ENCODE measurements at places on chromosomes 3 and 15.
A peak's percentile ranks its signal among the peaks of the same experiment; 100 is the strongest.

GRCh38 chr15:100132309-100132708 is 209.5 kb downstream of the ADAMTS17 start:
- no peak for DNase-seq

- DNase-seq, result peak; percentile 49
Observed at GRCh38 chr15:85689729-85690128, 105.0 kb downstream of the KLHL25 start.

GRCh38 chr3:149224736-149225594 is 3.3 kb upstream of the CP start:
- DNase-seq, result no peak

DNA sequence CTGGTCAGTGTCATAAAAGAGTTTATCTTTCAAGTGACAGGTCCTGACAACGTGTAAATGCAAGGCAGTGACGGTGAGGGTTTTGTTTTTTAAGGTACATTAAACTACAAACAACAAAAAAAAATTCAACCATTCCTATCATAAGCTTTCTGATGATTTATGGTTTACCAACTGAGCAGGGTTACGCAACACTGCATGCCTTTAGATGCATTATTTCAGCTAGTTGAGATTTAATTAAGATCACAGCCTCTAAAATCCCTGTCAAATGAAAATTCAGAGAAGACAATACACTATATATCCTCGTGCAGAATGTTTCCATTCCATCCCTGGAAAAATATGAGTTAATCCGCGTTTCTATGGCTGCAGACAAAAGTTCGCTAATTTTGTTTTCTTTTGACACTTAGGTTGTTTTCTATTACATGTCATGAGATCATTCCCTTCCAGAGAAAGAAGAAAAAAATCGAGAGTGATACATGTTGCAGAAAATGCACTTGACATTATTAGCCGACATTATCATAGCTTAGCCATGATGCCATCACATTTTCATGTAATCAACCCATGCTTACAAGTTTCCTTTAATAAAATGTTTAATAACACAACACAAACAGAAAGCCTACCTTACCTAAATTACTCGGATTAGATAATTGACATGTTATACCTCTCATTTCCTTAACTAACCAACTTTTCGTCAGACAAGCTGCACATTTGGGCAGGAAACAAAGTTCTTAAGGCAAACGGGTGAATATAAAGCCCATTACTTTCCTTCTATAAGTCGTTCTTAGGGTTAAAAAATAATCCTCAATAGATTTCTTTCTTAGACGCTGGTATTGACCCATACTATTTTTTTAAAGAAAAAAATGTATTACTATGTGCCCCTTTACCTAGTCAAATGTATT is 521.2 kb downstream of the FOXP1 start:
- DNase-seq, result no peak

- DNase-seq, result no peak
Observed at GRCh38 chr3:136979684-136980083, 21.9 kb downstream of the IL20RB start.

GRCh38 chr3:174775603-174776002 is 83.5 kb upstream of the NAALADL2 start:
- no peak for DNase-seq

GRCh38 chr15:27826902-27827714 is 272.0 kb downstream of the OCA2 start:
- DNase-seq, result no peak

DNA sequence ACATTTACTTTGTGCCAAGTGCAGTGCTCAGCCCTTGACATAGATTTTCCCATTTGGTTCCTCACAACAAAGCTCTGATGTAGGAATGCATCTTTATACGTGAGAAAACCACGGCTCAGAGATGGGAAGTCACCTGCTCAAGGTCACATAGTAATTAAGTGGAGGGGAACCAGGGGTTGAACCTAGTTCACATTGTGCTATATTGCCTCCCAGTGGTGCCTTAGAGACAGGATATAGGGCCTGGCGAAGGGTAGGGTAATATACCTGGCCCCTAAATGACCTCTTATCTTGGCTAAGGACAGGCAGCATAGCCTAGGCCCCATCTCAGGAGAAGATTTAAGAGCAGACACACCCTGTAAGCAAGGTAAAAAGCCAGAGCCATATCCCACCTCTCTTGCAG is 71.5 kb downstream of the FOXP1 start:
- no peak for DNase-seq

DNA sequence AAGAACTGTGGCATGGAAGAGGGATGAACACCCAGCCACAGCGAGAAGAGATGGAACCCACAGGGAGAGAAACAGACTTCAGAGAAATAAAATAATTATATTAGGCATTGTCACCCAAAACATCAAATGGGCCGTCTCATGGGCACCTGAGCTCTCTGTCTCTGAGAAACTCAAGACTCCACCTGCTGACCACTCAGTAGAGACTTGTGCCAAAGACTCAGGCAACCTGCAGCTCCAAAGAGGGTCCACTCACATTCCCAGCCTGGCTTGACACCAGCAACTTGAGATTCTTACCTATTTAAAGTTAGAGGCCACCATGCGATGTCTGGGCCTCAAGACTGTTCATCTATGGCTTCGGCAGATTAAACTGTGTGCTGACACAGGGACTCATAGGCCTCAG is 12.0 kb downstream of the SEMA5B start:
- no peak for DNase-seq

Data from stimulated activated CD8-positive, alpha-beta memory T cell treated with anti-CD3 and anti-CD28 coated beads, Interleukin-7, amount 100 ng/mL, for 1 hour (primary cell).